ENCODE measurements at places on chromosomes 4 and X.

DNA sequence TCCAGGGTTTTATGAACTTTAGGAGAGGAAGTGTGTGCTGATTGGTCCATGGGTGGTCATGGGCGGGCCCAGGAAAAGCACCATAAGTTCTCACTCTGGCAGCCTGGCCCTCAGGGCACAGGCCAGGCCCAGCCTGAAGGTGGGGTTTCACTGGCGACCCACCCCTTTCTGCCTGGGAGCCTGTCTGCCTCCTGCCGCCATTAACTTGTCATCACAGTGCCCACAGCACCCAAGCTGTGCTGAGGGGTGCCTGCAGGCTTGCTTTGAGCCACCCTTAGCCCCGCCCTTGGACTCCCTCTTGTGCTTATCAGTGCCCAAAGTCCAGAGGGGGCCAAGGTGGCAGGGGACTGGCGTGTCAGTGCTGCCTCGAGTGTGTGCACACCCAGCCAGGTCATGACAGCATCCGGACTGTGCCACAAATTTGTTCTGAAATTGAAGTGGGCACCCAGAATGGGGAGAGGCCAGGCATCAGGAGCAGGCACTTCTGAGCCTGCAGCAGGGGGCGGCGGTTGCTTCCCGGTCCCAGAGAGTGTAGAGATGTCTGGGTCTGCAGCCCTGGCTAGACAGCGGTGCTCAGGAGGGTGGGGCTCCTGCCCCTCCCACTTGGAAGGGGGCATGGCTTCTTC, 455.6 kb downstream of the TMA16 start:
- DNase-seq, result no peak

GRCh38 chr4:133969202-133969848, 232.3 kb downstream of the PABPC4L start:
- no peak for DNase-seq

- DNase-seq, result no peak
Measured at GRCh38 chr4:47145630-47146029, 114.3 kb downstream of the GABRB1 start.

- no peak for DNase-seq
Measured at GRCh38 chr4:54746218-54746617, 88.5 kb downstream of the KIT start.

- no peak for DNase-seq
Measured at GRCh38 chr4:7618361-7618760, 183.6 kb upstream of the PSAPL1 start.

- no peak for DNase-seq
Measured at GRCh38 chr4:186658657-186659056, 65.0 kb downstream of the FAT1 start.

DNA sequence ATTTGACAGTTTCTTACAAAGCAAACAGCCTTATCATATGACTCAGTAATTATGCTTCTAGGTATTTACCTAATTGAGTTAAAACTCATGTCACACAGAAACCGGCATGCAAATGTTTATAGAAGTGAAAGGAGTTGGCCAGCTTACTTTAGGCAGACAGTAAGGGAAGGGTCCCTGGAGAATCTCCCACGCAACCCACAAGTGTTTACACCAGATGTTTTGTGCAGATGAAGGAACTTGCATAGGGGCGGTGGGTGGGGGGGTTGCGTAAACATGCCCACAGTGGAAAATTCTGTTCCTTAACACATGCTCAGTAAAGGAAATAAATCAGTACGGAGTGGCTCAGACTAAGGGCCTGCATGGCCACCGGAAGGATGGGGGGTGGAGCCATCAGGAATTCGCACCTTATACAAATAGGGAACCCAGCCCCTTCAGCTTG, 330.5 kb upstream of the AADAT start:
- no peak for DNase-seq

- DNase-seq, result peak; percentile 17
Measured at GRCh38 chrX:49171752-49172279, at the start of gene PLP2. PLP2 (plus strand) TSS chrX:49171898; CDS start chrX:49172001, 103 bp downstream.

DNA sequence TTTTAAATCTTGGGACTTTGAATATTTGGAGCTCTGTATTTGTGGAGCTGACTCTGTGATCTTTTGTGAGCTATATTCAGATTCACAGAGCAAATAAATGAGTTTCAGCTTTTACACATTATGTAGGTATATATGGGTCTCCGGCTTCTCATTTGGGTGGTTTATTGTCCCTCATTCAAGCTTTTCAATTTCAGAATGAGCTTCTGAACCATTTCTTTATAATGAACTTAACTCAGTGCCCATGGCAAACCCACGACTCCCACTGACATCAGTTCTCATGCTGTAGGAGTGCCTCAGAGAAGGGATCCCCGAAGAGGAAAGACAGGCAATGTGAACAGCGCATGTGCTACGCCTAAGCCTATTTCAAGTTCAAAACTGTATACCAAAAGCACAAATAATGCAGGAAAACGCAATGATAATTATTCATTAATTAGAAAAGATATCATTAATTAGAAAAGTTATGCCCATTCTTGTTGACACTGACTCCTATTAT, 156.6 kb downstream of the DCTD start:
- no peak for DNase-seq

DNA sequence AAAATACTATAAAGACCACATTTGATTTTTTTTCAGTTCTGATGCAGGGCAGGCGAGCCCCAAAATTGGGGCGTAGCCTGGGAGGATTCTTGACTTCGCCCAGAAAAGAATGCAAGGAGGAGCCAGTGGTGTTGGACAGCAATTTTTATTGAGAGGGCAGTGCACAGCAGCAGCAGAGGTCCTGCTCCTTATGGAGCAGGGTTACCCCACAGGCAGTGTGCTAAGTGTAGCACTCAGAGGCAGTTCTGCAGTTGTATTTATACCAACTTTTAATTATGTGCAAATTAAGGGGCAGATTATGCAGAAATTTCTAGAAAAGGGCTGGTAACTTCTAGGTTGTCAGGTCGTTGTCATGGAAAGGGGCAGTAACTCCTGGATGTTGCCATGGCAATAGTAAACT, 69.9 kb downstream of the GASK1B start:
- no peak for DNase-seq

DNA sequence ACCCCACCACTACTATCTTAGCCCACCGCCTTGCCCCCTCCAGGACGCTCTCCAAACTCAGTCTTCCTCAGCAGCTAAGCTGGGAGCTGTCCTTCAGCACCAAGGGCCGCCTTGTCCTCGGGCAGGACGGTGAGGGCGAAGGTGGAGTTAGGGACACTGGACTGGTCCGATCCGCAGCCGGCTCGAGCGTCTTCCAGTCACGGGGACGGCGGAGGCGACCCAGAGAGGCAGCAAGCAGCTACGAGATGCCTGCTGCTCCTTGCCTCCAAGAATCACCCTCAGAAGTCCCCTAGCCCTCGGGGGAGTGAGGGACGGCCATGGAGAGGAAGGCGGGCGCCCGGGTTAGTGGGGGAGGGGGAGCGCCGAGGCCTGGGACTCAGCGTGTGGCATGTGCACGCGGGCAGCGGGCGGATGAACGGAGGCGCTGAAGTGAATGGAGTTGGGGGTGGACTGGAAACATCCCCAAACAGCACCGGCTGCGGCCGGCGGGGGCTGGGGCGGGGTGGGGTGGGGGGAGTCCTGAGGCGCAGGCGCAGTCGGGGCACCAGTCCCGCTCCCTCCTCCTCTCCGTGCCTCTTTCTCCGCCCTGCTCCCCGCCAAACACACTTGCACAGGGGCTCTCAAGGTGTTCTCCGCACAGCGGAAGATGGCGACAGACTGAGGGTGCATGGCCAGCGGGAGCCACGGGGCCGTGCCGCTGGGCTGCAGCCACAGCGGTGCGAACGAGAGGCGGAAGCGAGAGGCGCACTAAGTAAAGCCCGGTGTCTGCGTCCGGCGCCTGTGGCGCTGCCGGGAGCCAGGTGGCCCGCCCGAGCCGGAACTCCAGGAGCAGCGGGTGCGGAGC, at the start of gene NALF2:
TSS of gene NALF2 (plus strand) at position 545 of the 844 bp plus-strand sequence. CDS start 957 bp downstream, outside the sequence.
- DNase-seq, result peak; percentile 22

DNA sequence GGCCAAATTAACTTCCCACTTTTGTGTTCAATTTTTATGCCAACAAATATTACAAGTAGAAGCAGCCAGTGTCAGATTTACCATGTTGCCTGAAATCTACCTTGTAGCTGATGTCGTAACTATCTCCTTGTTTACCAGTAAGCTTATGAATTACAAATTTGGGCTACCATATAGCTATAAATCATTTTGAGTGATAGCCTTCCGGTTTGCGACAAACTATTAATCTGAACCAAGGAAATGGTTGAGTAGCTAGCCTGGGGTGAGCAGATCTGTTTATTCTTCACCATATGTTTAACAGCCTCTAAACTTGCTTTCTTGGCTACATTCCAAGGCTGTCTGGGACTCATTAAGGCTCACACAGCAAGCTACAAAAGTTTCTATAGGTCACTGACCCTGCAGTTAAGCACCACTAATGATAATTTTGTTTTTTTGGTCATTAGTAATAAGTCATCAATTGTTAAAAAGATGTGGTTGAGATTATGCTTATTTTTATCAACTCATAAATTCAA, 218.7 kb upstream of the SPOCK3 start:
- DNase-seq, result no peak

GRCh38 chr4:54172156-54172555, 56.9 kb upstream of the PDGFRA start:
- no peak for DNase-seq
